ENCODE measurements at places on chromosomes 2 and 18.

- DNase-seq: no peak
Measured at GRCh38 chr2:239502430-239503186, 101.8 kb upstream of the HDAC4 start.

- no peak for DNase-seq
Measured at GRCh38 chr18:22033085-22033484, 136.3 kb upstream of the GATA6 start.

- no peak for DNase-seq
Measured at GRCh38 chr18:9419956-9420631, 55.2 kb upstream of the RALBP1 start.

DNA sequence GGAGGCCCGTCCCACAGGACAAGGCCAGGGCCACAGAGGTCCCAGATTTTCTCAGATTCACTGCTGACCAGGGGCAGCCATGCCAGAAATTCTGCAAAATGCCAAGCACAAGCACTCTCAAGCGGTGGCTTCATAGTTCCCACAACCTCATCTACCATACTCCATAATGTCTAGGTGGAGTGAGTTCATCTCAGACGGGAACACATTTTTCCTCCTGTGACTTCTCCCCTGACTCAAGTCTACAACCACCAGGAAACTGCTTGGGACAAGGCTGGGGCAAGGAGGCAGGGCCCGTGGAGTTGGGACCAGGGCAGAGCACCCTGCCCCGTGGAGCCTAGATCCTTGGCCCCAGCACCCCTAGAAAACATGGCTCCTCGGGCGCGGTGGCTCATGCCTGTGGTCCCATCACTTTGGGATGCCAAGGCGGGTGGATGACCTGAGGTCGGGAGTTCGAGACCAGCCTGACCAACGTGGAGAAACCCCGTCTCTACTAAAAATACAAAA, 150.7 kb upstream of the HAAO start:
- no peak for DNase-seq

DNA sequence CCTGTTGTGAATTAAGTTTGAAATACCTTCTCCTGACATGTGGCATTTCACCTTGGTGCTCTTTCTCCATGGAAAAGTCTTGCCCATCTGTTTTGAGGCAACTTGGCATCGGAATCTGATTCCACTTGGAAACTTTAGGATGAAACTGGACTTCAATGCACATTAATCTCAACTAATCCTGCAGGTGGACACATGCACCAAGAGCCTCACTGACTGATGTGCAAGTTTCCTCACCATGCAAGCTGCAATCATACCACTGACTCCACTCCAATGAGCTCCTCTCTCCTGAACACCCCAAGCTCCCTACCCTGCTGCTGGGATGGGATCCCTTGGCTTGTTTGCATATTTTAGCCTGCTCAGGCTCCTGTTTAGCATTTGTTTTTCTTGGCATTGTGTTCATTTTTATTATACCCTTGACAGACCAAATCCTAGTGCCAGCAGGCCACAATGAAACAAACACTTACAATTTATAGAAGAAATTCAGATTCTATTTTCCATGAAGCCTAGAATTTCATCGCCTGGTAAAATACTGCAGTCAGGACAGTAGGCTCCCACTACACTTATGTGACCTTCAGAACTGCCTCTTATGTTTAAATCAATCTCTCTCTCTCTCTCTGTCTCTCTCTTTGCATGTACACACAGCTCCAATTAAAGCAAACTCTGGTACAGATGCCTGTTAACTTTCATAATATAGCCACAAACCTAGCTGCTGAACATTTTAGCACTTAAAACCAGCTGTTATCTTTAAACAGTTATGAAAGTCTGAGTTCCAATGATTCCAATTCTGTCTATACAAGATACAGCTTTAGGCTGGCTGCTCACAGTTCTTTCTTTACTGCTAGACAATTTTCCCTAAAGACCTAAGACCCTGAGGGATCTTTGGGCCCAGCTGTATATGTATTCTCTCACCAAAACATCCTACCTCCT, 141.5 kb downstream of the OSR1 start:
- no peak for DNase-seq

Data from activated naive CD8-positive, alpha-beta T cell treated with anti-CD3 and anti-CD28 coated beads, Interleukin-2, amount 50 U/mL, for 16 hours (primary cell).